Stimulated activated CD4-positive, alpha-beta T cell treated with anti-CD3 and anti-CD28 coated beads, Interleukin-2, amount 100 ng/mL, for 48 hours (primary cell): ENCODE measurements at places on chromosomes 12 and 14.

DNA sequence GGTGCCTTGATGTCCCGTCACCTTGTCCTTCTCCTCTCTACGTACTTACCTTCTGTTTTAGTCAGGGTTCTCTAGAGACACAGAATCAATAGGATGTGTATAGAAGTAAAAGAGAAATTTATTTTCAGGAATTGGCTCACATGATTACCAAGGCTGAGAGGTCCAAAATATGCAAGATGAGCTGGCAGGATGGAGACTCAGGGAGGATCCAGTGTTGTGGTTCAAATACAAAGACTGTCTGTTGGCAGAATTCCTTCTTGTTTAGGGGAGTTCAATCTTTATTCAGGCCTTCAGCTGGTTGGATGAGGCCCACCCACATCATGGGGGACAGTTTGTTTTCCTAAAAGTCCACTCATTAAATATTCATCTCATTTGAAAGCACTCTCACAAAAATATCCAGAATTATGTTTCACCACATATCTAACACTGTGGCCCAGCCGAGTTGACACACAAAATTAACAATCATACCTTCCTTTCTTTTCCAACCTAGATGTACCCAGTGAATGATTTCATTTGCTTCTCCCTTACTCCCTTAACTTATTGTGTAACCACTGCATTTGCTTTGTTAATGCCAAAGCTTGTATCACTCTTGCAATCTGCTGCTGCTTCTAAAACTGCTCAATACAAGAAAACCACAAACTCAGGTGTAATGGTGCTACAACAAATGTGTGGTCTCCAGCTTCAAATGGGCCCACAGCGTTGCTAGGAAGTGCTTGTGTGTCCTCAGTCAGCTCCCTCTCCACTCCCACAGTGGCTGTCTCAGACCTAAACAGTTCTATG is 195.4 kb upstream of the ARHGAP5 start:
- DNase-seq = no peak

DNA sequence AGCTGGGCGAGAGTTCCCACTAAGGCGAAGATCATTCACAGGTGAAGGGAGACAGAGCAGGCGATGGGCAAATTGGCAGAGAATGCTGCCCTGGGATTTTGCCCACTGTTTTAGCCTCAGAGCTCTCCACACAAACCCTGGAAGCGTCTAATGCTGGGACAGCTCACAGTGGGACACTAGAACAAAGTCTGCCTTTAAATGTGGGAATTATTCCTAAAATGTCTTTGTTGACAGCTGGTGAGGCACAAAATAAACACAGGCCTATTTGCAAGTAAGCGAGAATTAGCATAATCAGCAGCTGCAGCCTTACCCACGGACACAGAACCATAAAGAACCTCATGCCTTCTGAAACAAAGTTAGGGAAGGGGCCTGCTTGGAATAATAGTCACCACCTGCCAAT is 824.5 kb downstream of the AACS start:
- DNase-seq = no peak

DNA sequence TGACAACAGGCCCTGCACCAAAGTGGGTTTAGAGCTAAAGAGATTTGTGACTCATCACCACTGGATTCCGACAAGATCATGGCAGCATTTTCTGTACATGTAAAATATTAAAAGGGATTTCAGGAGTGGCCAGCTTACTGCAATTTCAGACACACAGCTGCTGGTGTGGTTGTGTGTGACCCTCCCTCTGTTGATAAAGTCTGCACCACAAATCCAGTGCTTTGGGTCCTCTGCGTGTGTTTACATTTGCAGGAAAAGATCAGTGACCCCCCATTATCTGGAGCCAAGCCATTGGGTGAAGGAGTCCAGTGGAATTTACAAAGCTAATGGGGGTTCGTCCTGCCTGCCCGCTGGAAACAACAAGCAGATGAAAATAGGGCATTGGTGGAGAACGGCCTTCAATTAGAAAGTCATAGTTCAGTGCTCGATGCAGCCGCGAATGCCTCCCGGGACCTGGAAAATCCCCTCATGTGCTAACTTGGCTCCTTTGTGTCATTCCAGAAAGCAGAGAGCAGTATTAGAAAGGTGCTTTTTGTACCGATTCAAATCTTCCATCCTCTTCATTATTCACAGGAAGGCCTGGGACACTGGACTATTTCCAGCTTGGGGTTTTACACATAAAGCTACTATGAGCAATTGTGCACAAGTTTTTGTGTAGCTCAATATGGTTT is 188.5 kb upstream of the TMEM132C start:
- no peak for DNase-seq

DNA sequence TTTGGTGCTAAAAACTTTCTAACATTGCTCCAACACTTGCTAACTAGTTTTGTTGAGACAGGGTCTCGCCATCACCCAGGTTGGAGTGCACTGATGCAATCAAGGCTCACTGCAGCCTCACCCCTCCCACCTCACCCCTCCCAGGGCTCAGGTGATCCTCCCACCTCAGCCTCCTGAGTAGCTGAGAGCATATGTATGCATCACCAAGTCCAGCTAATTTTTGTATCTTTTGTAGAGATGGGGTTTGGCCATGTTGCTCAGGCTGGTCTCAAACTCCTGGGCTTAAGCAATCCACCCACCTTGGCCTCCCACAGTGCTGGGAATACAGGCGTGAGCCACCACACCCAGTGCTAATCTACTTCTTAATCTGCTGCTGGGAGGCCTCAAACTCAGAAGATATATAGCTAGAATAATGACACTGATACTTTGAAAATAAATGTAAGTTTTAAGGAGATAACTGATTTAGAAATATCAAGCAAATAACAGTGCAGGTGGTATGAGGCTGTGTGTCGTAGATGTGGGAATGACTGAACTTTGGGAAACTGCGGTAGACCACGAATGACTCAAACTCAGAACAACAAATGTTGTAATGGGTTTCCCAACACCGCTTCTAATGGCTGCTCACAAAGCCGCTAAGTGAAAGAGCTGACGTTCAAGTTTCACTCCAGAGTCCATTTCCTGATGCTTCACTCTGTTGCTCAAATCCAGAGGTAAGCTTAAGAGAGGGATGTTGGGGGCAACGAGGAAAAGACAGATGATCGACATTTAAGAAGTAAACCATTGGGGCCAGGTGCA is 10.0 kb downstream of the TMCC3 start:
- DNase-seq = peak; percentile 40

DNA sequence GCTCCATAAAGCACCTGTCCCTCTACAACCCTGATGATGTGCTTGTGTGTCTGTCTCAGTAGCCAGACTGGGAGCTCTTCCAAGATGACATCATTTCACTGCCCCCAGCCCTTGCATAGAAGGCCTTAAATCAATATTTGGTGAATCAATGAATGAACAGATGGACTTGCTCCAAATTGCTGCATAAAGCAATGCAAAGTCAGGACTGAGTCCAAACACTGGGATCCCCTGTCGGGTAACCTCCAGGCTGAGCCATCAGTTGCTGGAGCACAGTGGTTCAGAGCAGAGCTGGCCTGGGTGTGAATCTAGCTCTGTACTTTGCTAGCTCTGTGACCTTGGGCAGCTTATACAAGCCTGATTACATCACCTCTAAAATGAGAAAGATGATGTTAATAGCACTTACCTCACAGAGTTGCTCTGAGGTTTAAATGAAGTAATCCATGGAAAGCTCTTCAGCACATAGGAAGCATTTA is 120.3 kb upstream of the VASH1 start:
- no peak for DNase-seq

GRCh38 chr14:61003571-61003970 is 22.5 kb downstream of the SLC38A6 start:
- DNase-seq = no peak

DNA sequence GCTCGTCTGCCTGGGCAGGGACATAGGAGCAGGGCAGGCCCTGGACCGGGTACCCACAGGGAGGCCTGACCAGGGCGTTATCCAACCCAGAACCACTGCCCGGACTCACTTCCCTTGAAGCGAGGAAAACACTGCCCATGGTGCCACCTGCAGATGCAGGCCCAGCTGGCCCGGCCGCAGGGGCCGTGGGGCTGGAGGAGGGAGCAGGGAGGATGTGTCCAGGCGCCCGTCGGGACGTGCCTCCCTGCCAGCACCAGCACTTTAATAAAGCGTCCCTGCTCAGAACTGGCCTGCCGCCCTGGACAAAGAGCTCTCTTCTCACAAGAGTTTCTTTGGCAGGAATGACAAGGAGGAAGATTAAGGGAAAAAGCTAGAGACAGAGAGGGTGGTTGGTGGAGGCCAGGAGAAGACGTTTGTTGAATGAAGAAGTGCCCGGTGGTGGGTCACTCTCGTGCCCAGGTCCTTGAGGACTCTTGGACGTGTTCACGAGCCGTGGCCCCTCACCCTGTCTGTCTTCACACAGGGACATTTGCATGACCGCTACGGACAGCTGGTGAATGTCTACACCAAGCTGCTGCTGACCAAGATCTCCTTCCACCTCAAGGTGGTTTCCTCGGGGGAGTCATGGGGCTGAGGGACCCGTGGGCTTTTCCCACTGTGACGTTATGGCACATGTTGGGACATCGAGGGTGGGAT is 14.2 kb downstream of the HIP1R start:
- DNase-seq = no peak

DNA sequence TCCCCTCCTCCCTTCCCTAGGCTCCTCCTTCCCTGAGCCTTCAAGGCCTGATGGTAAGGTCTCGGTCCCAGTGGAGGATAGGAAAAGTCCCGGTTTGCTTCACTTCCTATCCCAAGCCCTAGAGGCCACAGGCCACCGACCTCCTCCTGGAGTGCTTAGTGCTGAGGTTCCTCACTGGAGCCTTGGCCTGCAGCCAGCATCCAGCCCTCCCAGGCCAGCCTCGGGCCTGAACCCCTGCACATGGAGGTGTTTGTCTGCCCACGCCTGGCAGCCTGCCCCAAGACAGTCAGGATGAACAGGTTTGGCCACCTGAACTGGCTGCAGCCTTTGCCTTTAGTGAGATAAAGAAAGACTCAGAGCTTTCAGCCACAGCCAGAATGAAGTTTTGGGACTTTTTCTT is 15.8 kb upstream of the KRT7 start:
- DNase-seq = no peak
